ENCODE measurements at places on chromosomes 13 and 19.

DNA sequence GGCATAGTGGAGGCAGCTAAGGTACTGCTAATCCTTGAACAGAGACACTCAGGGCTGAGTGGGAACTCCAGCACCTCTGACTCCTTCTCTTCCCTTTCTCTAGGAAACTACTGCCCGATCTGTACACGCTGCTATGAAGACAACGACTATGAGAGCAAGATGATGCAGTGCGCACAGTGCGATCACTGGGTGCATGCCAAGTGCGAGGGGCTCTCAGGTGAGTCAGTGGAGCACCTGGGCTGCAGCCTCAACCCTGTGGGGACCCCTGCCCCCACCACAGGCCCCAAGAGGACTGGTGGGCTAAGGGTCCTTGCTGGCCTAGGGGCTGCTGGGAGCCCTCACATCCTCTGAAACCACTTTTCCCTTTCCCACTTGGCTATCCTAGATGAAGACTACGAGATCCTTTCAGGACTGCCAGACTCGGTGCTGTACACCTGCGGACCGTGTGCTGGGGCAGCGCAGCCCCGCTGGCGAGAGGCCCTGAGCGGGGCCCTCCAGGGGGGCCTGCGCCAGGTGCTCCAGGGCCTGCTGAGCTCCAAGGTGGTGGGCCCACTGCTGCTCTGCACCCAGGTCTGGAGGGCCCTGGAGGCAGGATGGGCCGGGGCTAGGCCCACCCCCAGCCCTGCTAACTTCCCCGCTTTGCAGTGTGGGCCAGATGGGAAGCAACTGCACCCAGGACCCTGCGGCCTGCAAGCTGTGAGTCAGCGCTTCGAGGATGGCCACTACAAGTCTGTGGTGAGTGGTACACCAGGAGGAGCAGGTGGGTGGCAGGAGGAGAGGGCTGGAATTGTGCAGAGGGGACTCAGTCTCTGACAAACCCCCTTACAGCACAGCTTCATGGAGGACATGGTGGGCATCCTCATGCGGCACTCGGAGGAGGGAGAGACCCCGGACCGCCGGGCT lies 9.5 kb downstream of the KMT2B start:
- no peak for DNase-seq

GRCh38 chr13:48142436-48142835 lies 47.5 kb upstream of the MED4 start:
- DNase-seq = no peak

DNA sequence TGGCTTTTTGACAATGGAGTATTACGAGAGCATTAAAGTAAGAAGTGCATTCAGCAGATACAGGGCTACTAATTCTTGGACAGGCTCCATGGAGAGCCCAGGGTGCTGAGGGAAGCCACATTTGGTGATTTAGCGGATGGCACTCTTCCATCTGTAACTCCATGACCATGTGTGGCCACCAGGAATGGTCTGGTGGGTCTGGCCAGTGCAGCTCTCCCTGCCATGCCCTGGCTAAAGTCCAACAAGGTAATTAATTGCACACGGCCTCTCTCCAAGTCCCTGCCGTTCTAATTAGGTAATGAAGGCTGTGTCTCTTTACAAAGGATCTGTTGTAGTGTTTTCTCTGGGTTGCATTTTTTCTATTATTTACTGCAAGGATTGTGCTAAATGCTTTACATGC lies 4.3 kb upstream of the ZFR2 start:
- DNase-seq = no peak

DNA sequence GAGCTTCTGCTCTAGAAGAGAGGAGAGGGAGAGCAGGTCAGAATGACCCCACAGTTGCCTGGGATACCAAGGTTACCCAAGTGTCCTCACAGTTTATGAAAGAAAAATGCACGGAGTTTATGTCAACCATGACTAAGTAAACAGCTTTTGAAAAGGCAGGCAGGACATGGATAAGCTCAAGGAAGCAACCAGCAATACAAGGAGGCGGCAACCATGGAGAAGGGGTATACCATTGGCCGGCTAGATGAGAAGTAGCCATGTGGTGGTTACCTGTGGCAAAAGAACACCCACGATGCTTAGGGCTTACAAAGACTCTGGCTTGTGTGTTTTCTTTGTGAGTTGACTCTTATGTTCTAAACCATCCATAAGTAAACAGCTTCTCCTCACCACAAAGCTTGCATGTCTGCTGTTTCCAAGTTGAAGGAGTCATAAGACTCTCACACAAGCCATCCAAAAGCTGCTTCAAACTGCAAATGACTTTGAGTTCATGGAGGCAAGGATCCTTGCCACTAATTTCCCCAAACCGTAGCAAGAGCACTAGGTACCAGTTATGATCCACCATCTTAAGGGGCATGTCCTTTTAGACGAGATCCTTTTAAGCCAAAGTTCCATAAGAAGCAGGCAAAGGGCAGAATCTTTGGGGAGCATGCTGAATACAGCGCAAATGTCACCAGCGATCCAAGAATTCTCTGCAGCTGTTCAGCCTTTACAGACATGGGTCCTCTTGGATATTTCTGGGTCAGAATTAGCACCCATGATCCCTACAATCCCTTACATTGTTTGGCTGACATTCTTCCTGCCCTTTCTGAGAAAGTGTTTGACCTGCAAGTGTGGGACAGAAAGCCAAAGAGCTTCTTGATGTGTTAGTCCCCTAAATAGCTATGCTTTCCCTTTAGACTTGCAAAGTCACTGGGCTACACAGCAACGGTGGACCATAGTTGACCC lies 74.8 kb upstream of the IPO5 start:
- no peak for DNase-seq

DNA sequence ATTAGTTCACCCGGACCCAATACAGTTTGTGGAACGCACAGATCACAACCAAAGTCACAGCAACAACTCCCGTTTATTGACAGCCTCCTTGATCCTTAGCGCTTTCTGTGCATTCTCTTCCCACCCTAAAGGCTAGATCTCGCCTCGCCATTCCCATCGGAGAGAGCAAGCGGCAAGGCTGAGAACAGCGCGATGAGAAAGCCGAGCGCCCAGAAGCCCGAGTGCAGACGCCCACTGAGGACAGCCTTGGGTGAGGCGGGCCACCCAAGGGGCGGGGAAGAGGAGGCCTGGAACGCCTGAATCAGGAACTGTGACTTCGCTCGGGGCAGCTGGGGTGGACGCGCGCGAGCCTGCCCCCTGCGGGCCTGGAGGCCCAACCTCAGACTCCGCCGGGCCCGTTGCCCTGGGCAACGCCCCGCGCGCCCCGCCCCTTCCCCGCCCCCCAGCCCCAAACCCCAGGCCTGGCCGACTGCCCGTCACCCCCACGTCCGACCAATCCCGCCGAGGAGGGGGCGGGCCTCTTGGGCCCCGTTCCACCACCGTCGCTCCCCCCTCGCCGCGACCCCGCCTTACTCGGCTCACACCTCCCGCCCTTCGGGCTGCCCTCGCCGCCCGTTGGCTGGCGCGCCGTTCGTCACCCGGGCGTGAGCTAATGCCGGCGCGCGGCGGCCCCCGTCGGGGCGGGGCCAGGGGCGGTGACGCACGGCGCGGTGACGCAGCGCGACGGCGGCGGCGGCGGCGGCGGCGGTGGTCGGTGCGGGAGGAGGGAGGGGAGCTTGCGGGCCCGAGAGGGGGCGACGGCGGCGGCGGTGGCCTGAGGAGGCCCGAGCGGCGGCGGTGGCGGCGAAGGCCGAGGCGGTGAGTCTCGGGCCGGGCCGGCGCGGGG lies at the start of gene SAMD4B:
SAMD4B (plus strand) TSS at position 703 of the 886 bp plus-strand sequence. CDS start 14,473 bp downstream, outside the sequence.
- DNase-seq = peak; percentile 99

GRCh38 chr19:44401139-44402115 lies at the start of gene ZNF285:
ZNF285 (minus strand) TSS chr19:44401608; CDS start chr19:44397213, 4,395 bp downstream.
- DNase-seq = peak; percentile 63

- DNase-seq = peak; percentile 52
Measured at GRCh38 chr13:49791711-49792549, 552 bp downstream of the KPNA3 start.

- no peak for DNase-seq
Measured at GRCh38 chr13:39938596-39938995, 283.1 kb downstream of the COG6 start.

- no peak for DNase-seq
Measured at GRCh38 chr19:30078381-30078910, 136.4 kb downstream of the URI1 start.

DNA sequence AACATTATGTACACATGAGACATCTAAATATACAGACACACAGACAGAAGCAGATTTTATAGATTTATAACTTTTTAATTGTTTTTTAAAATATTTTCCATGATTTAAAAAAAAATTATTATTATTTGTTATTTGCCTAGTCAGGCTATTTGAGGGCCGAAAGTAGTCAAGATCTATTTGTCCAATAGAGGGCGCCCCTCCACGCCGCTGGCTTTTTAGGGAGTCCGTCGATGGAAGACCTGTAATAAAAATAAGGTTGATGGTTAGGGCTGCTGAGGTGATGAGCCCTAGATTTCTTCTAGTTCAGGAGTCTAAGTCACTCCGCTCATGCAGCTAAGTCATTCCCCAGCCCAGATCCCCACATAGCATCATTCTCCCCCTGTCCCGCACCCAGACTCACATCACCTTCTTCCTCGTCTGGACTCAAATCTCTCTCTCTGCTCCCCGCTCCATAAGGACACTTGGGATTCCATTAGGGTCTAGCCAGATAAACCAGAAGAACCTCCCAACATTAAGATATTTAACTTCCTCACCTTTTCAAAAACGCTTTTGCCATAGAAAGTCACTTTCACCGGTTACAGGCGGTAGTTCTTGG lies 33.9 kb upstream of the CEACAM21 start:
- peak; percentile 60 for DNase-seq

All from stimulated activated CD4-positive, alpha-beta T cell treated with anti-CD3 and anti-CD28 coated beads, Interleukin-1b, Interleukin-23, amount 100 ng/mL, for 4 hours (primary cell).